ENCODE measurements at places on chromosomes 4 and X.

GRCh38 chr4:170671171-170671570 lies 581.4 kb upstream of the AADAT start:
- no peak for DNase-seq

DNA sequence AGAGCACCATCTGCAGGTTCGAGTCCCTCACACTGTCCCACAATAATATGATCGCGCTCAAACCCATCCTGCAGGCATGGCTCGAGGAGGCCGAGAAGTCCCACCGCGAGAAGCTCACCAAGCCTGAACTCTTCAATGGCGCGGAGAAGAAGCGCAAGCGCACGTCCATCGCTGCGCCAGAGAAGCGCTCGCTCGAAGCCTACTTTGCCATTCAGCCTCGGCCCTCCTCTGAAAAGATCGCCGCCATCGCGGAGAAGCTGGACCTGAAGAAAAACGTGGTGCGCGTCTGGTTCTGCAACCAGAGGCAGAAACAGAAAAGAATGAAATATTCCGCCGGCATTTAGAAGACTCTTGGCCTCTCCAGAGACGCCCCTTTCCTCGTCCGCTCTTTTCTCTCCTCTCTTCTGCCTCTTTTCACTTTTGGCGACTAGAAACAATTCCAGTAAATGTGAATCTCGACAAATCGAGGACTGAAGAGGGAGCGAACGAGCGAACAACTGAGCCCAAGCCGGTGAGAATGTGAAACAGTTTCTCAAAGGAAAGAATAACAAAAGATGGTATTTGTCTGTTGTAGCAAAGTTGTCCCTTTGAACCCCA lies 1.9 kb downstream of the POU4F2 start:
- DNase-seq = no peak

DNA sequence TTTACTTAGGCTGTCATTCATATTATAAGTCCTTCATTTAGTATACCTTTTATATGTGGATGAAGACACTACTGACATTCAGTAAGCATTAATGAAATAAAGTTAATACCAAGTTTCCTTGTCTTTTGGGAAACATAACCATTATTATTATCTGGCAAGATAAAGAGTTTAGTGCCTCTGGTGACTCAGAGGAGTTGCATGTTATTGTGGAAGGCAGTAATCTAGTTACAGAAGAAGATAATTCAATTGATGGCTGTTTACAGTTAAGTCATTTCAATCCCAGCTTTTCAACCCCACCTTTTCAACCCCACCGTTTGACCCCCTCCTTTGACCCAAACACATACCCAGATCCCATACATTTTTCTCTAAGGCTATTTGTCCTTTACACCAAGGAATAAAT lies 143.8 kb downstream of the FANCB start:
- DNase-seq = no peak

DNA sequence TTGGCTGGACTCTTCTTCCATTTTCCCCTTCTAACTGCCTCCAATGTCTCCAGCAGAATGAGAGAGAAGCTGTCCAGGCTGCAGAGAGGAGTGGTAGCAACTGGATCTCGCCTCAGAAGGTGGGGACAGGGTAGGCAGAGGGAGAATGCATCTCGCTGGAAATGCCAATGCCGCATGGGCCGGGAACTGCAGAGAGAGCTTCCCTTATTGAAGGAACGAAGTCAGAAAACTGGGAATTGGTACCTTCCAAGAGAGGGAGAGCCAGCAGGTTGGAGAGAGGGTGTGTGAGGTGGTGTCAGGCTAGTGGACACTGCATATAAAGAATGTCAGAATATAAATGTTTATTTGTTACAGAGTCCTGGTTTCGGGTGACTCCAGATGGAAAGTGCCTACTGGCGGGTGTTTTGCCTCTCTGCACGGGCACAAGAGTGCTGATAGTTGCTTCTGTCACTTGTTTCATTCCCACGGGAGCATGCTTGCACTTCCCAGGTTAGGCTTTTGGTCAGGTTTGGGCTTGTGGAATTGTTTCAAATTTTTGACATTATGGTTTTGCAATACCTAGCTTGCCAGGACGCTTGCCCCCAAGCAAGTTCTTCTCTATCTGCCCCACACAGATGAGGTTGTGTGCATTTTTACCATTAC lies 156.8 kb upstream of the STS start:
- no peak for DNase-seq

- DNase-seq = no peak
These were observed 11.3 kb downstream of the ARL13A start for GRCh38 chrX:100980608-100981497.
